Muscle of arm (tissue), 14 donors: ENCODE measurements at places on chromosomes 1 and 21.
A peak's percentile ranks its signal among the peaks of the same experiment; 100 is the strongest.

DNA sequence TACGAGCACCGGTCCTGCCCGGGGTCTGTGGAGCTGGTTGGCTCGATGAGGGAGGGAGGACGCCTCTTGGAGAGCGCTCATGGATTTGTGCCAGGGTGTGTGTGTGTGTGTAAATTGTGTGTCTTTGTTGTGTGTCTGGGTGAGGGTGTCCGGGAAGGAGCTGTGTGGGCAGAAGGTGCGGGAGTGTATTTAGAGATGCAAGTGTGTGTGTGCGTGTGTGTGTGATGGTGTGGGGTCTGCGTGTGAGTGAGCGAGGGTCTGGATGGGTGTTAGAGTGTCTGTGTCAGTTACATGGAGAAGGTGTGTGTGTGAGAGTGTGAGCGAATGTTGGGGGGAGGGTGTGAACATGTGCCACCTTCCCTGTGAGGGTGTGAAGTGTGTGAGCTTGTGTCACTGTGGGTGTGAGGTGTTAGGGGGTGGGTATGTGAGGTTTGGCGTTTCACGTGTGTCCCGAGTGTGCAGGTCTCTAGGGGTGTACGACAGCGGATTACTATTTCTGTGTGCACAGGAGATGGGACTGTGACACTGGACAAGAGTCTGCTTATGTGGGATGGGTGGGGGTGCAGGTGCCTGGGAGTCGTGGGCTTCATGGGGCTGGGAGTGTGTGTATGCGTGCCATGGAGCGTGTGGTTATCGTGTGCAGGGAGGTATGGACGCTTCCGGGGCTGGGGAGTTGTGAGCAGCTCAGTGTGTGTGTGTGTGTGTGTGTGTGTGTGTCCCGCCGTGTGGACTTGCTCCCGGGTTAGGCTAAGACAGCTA, 880 bp downstream of the IGSF21 start:
- no peak for DNase-seq

DNA sequence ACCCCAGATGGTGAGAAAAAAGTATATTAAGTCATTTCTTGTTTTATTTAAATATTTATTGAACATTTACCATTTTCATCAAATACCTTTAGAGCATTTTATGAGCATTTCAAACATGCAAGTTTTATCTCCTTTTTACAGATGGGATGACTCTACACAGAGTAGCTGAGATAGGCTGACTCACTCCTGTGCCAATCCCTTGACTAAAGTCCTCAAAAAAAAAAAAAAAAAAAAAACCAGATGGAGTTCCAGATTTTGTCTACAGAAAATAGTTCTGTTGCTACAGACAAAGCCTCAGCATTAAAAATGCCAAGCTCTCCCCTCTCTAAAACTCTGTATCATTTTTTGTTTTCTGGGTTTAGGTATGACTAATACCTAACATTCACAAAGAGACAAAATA, 303.0 kb upstream of the PLD5 start:
- DNase-seq: no peak

DNA sequence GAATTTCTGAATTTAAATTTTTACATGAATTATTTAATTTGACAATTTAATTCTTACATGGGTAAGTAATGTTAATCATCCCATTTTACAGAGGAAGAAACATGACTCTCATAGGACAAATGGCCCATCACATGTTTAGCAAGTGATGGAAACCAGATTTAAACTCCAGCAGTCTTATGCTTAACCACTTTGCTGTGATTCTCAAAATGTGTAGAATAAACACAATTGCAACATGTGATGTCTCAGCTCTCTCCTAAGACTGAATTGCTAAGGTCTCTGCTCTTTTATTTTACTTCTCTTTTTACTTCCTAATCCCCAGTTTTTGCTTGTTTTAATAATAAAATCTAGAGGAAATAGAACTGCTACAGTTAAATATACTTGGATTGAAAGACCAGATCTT, 42.8 kb downstream of the HS2ST1 start:
- DNase-seq: no peak

GRCh38 chr21:42732033-42732410, 78.6 kb downstream of the PDE9A start:
- no peak for DNase-seq

GRCh38 chr1:22315315-22316078, 136.2 kb upstream of the ZBTB40 start:
- DNase-seq: no peak

GRCh38 chr21:42343556-42343955, 7.2 kb downstream of the TFF2 start:
- DNase-seq: no peak

DNA sequence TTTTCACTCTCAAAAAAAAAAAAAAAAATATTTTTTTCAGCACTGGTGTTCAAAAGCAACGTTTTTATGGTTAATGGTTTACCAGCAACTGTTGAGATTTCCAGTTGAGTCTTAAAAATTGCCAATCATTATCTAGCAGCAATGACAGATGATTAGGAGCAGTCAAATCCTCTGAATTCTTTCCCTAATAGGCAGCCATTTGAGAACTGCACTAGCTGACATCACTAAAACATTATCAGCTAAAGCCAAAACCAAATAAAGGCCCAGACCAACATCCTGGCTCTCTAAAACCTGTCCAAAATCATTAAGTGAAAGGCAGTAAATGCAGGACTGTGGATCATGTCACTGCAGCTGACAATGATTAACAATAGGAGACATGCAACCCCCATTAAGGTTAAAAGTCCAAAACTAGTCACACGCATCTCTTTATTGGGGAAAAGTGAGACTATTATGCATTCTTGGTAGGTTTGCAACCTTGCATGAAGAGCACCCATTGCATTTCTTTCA, 14.0 kb downstream of the SFPQ start:
- DNase-seq: no peak

DNA sequence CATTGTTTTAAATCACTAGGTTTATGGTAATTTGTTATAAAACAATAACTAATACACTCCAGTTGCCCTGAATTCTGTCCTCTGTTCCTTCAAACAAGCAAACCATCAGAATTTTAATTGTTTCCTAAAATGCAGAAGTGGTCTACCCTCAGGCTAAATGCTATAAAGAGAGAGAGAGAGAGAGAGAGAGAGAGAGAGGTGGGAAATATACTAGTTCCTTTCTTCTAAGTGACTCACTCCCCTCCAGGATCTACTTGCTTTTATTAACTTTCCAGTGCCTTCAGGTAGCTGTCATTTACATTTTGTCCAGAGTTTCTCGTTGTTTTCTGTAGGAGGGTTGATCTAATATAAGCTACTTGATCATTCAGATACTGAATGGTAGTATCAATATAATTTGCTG, 26.4 kb downstream of the LRRC53 start:
- DNase-seq: no peak

DNA sequence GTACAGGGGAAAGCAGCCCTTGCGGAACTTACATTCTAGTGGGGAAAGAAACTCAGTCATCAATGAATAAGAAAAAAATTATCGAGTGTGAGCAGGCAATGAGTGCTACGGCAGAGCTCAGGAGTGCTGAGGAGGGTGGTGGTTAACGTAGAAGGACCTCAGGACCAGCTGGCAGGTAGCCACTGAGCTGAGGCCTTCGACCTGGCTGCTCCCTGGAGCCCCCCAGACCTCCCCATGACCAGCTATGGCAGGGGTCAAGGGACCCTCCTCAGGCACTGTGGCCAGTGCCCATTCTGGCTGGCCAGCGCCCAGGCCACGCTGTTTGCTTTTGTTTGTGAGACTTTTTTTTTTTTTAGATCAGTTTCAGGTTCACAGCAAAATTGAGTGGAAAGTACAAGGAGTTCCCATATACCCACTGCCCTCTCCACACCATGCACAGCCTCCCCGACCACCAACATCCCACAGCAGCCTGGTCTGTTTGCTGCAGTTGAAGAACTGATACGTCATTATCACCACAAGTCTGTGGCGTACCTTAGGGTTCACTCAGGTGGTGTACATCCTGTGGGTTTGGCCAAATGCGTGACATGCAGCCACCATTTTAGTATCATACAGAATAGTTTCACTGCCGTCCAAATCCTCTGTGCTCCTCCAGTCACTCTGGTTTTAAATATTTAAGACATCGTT, 11.8 kb upstream of the TTC22 start:
- no peak for DNase-seq

DNA sequence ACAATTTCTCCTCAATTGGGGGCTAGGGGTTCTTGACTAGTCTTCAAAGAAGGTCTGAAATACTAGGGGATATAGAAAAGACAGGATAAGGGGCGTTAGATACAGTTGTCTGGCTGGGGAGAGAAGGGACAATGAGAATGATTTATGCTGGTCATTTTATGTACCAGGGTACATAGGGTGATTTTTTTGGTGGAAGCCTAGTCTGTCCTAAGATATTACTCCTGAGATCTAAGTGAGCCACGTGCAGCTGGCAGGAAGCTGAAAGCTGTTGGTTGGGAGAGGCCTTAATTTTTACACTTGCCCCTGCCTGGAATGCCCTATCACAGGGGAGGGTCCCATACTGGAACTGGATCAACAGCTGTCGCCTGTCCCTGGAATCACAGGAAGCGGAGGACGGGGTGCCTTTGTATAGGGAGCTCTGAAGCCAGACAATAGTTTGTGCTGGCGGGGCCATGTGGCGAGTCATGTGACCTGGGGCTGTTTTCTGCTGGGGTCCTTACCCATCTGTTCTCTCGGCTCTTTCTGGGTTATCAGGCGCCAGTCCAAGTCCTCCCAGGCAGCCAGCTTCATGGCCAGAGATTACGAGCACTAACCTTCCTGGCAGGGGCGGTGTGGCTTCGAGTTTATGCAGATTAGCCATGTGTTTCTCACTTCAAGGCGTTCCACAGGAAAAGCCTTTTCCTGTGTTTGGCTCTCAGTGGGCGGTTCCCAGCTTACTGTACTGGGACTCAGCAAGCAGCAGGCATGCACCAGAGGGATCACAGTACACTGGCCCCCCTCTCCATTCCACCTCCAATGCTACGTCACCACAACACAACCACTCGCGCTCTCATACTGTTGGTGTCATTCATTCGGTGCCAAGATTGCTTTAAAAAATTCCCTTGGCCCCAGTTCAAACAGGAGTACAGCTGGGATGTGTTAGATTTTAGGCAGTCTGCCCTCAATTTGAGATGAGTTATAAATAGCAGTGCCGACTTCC, 27.5 kb downstream of the ARID1A start:
- DNase-seq: peak; percentile 85

DNA sequence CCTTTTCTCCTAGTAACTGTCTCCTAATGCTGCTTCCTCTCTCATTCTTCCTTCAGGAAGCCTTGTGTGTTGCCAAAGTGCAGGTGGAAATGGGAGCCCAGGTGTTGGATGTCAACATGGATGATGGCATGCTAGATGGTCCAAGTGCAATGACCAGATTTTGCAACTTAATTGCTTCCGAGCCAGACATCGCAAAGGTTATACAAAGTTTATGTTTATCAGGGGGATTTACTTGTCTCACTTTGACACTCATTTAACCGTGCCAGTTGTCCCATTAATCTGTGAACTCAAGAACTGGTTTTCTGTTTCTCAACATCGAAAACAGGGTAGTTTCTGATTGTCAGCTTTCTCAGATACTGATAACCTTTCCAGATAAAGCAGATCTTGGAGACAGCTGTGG, 40.4 kb downstream of the MTR start:
- DNase-seq: no peak

DNA sequence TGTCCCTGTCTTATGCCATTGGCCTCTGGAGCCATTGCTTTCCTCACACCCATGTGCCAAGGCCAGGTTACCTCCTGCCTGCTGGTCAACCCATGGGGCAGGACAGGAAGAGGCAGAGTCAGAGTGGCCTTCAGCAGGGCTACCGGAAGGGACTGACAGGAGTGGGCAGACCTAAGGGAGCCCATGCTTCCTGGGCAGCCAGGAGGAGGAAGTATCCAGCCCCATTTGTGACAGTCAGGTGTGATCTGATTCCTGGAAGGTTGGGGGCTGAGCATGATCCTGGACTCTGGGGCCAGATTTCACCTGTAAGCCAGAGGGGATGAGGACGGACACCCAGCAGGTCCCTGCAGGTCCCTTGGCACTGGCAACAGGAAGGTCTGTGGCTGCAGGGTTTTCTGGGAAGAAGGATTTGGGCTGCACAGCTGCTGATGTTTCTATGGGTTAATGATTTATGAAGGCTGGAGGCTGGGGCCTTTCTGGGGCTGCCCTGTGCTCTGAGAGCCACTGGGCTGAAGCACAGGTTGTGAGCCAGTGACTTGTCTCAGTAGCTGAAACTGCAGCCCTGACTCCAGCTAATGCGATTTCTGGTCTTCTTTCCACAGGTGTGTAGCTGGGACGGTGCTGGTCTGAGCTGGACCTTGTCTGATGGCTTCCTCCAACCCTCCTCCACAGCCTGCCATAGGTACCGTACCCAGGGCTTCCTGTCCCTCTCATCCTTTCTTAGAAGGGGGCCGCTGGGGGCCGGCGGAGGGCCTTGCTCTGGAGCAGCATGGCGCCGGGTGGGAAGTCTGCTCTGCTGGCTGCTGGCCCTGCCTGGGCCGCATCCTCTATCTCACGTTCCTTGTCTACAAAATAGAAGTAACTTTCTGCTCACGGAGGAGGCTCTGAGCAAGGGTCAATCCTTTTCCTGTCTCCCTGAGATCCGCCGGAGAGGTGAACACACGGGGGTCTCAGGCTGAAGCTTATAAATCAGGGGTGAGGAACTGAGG, 40.7 kb downstream of the ARHGEF10L start:
- DNase-seq: no peak

DNA sequence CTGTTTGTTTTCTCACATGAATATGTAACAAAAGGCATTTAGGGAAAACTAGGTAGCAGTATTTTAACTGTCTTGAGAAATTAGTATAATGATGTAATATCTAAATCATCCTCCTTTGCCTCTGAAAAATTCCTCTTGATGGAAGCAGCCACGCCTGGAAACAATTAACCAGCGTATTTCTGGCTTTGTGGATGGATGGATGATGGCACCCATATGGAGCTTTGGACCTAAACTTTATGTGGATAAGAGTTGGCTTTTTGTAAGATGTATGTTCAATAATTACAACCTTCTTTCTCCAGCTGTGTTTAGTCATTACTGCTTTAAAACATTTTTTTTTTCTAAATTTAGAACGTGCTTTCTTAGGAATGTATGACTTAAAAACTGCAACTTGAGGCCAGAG, 12.7 kb downstream of the CDCA8 start:
- no peak for DNase-seq

- no peak for DNase-seq
These were observed 34.7 kb upstream of the EXOSC10 start for GRCh38 chr1:11134251-11134897.

GRCh38 chr1:203149188-203149840, 21.8 kb downstream of the ADORA1 start:
- DNase-seq: no peak

DNA sequence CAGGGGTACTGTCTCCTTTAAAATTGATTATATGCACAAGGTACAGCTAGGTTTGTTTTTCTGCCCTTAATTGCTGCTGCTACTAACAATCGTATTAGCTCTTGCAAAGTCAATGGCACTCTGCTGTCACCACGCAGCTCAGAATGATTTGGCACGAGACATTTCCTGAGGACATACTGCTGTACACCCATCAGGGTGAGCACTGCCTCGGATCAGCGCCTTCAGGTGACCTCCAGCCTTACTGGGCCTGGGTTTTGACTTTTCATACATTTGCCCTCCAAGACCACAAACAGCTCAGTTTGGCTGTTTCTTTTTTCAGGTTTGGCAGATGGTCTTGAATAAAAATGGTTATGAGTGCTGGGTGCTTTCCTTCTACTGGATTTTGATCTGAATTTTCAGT, 110.9 kb downstream of the NTPCR start:
- no peak for DNase-seq

GRCh38 chr1:220093361-220094015, 444 bp upstream of the IARS2 start:
- DNase-seq: no peak
